Uterus (tissue), 4 donors: ENCODE measurements at places on chromosomes 16 and 17. TPM values are rescaled to one million over a fixed set of nuclear protein-coding genes. Genes with fewer than 3 reads are reported as not detected.
A peak's percentile ranks its signal among the peaks of the same experiment; 100 is the strongest.

DNA sequence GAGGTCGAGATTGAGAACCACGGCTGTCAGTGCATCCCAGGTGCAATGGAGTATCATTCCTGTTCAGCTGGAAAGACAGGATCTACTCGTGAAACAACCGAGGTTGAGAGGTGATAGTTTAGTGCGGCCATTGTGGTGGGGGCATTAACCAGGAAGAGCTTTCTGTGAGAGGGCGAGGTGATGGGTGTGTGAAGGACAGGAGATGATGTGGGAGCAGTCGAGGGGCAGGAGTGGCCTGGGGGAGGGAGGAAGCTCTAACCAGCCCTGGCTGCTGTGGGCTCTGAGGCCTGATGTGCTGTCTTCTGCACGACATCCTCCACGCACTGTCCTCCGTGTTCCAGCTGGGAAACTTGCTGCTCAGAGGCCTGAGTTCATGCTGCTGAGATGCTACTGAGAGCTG lies 22.0 kb downstream of the GOSR2 start:
- H3K4me1 ChIP-seq: peaks cover 7% of the 10 kb centered on the region
- H3K27me3 ChIP-seq: no peaks in the 10 kb centered on the region
- H3K27ac ChIP-seq: no peak overlapping the region
- H3K4me3 ChIP-seq: no peak overlapping the region
- DNase-seq: no peak

DNA sequence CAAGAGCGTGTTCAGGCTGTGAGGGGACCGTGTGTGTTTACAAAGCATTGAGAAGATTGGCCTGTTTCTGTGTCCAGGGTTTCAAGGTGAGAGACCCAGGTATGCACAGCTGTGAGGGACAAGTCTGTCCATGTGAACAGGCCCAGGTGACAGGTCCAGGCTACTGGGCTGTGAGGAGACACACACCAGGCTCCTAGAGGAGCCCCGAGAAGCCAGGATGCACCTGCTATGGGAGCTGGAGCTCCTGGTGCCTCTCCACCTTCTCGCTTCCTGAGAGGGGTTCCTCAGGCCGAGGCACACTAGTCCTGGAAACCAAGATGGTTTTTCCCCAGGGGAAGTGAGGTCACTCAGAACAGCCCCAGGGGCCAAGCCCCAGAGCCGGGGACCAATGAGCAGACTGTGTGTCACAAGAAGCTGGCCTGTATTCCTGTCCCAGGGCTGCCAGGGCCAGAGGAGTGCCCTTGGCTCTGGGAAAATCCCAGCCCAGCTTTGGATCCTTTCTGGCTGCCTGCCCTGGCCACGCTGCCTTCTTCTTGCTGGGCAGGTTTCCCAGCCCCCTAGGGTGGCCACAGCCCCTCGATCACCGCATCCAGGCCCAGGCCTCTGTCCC lies 153.4 kb upstream of the PLCG2 start:
- DNase-seq: peak; percentile 52
- no peak overlapping the region for H3K4me3 ChIP-seq
- H3K27ac ChIP-seq: no peak overlapping the region
- H3K4me1 ChIP-seq: peaks cover 5% of the 10 kb centered on the region

GRCh38 chr16:77692612-77693011 lies 29.7 kb upstream of the NUDT7 start:
- no peak overlapping the region for H3K27ac ChIP-seq
- H3K4me3 ChIP-seq: no peak overlapping the region
- no peak for DNase-seq
- no peaks in the 10 kb centered on the region for H3K36me3 ChIP-seq
- no peaks in the 10 kb centered on the region for H3K27me3 ChIP-seq

DNA sequence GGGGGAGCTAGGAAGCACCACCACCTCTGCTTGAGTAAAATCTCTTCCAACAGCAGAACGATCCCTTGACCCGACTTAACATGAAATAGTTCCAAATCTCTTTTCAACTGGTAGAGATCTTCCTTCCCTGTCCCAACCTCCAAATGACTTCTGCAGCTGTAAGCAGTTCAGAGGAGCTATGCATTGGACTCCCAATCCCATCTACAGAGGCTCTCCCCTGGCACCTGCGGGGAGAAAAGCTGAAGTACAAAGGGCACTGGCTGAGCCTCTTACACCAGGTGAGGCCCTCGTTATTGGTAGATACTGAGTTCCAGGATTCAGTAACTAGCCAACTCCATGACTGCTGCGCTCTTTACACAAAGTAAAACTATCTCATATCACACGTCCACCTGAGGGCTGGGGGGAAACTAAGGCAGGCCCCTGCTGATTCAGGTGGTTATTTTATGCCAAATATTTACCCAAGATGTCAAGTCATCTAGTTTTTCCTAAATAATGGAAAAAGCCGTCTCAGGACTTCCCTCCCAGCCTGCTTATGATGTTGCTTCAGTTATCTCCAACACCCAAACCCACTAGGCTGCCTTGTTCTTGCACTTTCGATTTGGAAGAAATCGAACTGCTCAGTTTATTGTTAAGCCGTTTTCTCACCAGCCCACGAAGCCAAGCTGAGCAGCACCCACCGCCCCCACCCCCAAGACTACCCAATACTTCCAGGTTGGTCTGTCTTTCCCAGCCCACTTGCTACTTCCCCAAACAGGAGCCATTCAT lies 3.2 kb downstream of the ACTG1 start:
- no peaks in the 10 kb centered on the region for H3K27me3 ChIP-seq
- H3K27ac ChIP-seq: peak overlapping the region; percentile 97
- H3K36me3 ChIP-seq: no peaks in the 10 kb centered on the region
- DNase-seq: no peak
- no peaks in the 10 kb centered on the region for H3K4me1 ChIP-seq

DNA sequence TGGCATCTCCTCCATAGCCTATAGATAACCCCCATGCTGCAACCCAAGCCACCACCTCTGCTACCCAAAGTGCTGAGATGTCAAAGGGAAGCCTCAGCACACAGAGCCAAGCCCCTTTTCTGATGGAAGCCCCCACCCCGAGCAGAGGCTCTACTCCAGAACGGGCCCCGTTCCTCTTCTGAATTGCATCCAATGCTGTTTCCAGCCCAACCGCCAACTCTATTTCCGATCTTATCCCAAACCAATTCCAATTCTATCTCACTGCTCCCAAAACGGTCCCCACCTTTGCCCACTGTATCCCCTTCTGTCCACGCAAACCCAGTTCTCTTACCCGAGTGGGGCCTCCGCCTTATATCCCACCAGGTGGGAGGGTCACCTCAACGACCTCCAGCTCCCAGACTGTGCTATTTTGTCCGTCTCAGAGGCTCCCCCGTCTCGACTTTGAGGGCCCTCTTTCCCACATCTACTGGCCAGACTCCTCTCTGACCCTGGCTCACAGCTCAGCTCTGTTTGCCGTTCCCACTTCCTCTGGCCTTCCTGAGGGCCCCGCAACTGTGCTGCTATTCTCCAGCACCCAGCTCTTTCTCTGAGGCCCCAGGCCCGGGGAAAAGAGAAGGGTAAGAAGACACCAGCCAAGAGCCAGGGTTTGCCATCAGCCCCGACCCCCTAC lies 487 bp downstream of the SRL start:
- H3K27ac ChIP-seq: no peak overlapping the region
- no peaks in the 10 kb centered on the region for H3K4me1 ChIP-seq
- H3K36me3 ChIP-seq: no peaks in the 10 kb centered on the region
- H3K4me3 ChIP-seq: no peak overlapping the region
- no peaks in the 10 kb centered on the region for H3K27me3 ChIP-seq

DNA sequence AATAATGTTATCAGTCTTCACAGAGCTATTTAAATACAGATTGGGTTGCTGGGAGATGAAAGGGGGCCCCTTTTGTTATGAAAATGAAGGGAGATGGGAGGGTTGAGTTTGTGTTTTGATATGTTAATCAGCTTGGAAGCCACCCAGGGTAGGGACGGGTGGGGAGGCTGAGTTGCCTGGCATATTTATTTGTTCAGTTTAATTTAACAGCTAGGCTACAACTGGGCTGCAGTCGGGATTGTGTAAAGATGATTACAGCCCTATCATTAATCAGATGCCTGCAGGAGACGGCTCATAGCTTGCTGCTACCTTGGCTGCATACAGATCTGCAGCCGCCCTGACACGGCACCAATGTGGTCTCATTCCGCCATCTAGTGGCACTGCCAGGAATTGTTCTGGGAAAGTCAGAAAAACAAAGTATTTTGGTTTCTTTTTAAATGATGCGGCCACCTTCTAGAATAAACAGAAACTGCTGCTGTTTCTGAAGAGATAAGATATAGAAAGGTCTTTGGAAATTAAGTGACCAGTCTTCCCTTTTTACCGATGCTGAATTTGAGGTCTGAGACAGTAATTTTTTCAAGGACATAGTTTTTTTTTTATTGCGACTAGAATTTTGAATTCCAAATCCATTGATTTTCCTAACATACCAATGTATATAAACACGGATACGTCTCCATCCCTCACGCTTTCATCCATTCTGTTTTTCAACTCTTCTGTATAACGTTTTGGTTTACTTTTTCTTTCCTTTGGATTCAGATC lies 458.0 kb upstream of the ASIC2 start:
- no peaks in the 10 kb centered on the region for H3K4me1 ChIP-seq
- DNase-seq: peak; percentile 61
- H3K36me3 ChIP-seq: no peaks in the 10 kb centered on the region

- H3K4me1 ChIP-seq: no peaks in the 10 kb centered on the region
- no peaks in the 10 kb centered on the region for H3K27me3 ChIP-seq
- H3K4me3 ChIP-seq: no peak overlapping the region
- no peaks in the 10 kb centered on the region for H3K36me3 ChIP-seq
Observed at GRCh38 chr17:32909787-32910369, 18.1 kb upstream of the TMEM98 start.

DNA sequence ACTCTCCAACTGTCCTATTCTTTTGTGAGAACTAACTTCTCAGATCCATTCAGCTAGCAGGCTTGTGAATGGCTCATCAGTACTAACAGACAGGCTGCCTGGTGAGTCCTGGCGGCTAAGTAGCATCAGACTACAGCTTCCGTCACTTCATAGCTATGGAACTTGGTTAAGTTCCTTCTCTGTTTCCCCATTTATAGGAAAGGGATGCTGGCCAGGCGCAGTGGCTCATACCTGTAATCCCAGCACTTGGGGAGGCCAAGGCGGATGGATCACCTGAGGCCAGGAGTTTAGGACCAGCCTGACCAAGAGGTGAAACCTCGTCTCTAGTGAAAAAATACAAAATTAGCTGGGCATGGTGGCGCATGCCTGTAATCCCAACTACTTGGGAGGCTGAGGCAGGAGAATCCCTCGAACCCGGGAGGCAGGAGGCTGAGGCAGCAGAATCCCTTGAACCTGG lies 49.9 kb upstream of the TANGO6 start:
- no peaks in the 10 kb centered on the region for H3K4me1 ChIP-seq
- H3K4me3 ChIP-seq: no peak overlapping the region
- DNase-seq: no peak
- H3K27ac ChIP-seq: no peak overlapping the region
- no peaks in the 10 kb centered on the region for H3K36me3 ChIP-seq

- no peak overlapping the region for H3K27ac ChIP-seq
Observed at GRCh38 chr17:21208352-21208751, 5.6 kb downstream of the TMEM11 start.

GRCh38 chr17:72502371-72503341 lies 381.8 kb downstream of the SOX9 start:
- no peaks in the 10 kb centered on the region for H3K36me3 ChIP-seq
- H3K27me3 ChIP-seq: no peaks in the 10 kb centered on the region
- H3K4me1 ChIP-seq: no peaks in the 10 kb centered on the region

DNA sequence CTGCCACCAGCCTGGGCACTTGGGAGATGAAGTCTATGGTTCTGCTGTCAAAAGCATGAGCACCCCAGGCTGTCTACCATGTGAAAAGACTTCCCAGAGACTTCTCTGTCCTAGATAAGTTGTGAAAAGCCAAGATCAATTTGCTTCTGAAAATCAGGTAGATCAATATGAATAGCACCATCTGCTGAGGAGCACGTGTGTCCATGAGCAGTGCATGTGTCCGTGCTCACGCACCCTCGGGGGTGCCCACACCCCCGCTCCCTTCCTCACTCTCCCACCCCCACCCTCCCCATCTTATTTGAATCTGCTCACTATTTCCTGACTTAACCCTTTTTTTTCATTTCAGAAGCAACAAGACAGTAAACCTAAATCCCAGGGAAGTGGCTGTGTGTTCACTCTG lies 238.3 kb upstream of the SDK2 start:
- no peaks in the 10 kb centered on the region for H3K27me3 ChIP-seq
- no peak for DNase-seq
- H3K4me3 ChIP-seq: no peak overlapping the region
- H3K4me1 ChIP-seq: no peaks in the 10 kb centered on the region

DNA sequence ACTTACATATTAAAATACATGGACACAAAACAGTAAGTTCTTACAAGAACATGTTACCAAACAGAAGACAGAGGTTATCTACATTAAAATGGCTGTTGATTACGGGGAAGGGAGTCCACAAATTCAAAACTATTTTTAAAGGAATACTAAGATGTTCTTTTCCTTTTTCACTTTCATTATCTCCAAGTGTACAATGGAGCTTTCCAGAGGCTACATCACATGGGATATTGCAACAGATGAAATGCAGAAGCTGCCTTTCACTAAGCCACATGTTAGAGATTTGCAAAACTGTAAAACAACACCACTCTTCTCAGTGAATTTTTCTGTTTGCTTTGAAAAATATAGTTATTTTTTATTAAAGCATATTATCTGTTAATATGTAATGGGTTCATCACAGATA lies 53.6 kb downstream of the XPO6 start:
- DNase-seq: no peak
- H3K27ac ChIP-seq: peak overlapping the region; percentile 60
- H3K4me3 ChIP-seq: no peak overlapping the region
- no peaks in the 10 kb centered on the region for H3K36me3 ChIP-seq
- H3K4me1 ChIP-seq: no peaks in the 10 kb centered on the region

GRCh38 chr17:81371910-81372760 lies 23.1 kb upstream of the BAHCC1 start:
- H3K27ac ChIP-seq: no peak overlapping the region
- no peaks in the 10 kb centered on the region for H3K36me3 ChIP-seq
- no peak for DNase-seq
- H3K4me3 ChIP-seq: no peak overlapping the region
- no peaks in the 10 kb centered on the region for H3K4me1 ChIP-seq
- no peaks in the 10 kb centered on the region for H3K27me3 ChIP-seq

Gene CDRT15L2
- not detected for total RNA-seq

Gene ITGB4
- 38.0 TPM for total RNA-seq

Gene MAP3K14
- 4.4 TPM for total RNA-seq

Gene LPO
- not detected for total RNA-seq

Gene PLCG2
- 39.4 TPM for total RNA-seq

Gene PERCC1
- not detected for total RNA-seq

Gene TPSB2
- total RNA-seq: 36.2 TPM

Gene CHAD
- not detected for total RNA-seq

Gene ABCA6
- 49.9 TPM for total RNA-seq
